ENCODE measurements at places on chromosomes 2 and 18.

- DNase-seq, result peak; percentile 15
These were observed 4.2 kb downstream of the STAMBP start for GRCh38 chr2:73832930-73833329.

DNA sequence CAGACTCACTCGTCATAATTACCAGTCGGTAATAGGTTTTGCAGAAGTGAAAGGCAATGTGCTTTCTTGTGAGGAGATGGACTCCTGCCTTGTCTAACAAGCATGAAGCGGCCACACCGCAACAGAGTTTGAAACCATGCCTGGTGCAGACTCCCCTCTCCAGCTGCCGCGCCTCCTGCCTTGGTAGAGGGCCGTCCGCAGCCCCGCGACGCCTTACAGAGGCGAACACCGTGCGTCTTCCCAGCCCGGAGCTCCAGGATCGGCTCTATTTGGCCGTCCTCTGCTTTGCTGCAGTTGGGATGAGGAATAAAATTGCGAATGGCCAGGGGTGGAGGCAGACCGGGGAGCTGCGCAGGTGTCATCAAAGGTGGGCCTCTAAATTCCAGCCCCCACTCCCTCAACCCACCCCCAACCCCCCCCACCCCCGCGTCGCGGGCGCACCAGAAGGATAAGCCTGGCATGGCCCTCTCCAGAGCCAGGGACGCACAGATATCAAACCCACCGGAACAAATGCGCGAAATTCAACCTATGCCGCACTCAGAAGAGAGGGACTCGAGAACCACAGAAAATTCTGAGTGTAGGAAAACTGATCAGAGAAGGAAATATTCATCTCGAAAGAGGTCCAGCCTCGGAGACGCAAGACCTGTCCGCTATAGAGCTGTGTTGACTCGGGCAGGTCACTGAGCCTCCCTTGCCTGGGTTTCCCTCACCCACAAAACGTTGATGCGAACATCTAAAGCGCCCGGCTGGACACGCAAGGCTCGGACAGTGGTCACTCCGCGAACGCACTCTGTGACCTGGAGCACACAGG, 1.1 kb downstream of the TRABD2A start:
- no peak for DNase-seq

GRCh38 chr18:3727274-3727673, 277.3 kb downstream of the TGIF1 start:
- no peak for DNase-seq

DNA sequence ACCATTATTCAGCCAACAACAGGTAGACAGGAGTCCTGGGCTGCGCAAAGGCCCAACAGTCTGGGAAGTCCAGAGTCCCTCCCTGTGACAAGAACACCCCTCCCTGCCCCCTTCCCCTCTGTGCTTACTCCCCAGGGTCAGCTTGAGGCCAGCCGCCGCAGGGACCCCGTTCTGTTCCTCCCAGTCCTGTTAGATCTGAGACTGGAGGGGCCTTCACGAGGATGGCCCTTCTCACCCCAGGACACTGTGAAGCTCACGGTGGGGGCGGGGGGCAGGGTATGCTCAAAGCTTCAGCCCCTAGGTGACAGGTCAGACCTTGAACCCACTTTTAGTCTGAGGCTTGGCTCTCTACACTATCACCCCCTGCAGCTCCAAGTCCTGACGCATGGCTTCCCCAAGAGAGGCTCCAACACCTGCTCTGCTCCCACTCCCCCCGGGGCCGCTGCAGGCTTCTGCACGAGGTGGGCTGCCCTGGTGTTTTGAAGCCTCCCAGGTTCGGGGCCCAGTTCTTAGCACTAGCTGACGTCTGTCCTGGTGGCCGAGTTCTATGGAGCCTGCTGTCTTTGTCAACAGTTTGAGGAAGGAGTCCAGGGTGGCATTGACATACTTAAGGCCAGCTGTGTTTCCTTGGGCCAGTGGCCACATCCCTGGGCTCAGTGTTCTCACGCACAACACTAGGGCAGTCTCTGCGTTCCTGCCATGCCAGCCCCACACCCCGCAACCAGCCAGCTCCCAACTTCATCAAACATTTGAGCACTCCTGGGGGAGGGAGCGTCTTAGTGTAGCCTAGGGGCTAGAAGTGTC, 37.2 kb upstream of the HPCAL1 start:
- no peak for DNase-seq

GRCh38 chr2:152520759-152521158, 185.8 kb downstream of the FMNL2 start:
- no peak for DNase-seq

- no peak for DNase-seq
These were observed 21.5 kb upstream of the TMEM87B start for GRCh38 chr2:112033600-112033999.

GRCh38 chr18:5475267-5475666, 68.5 kb downstream of the EPB41L3 start:
- no peak for DNase-seq

DNA sequence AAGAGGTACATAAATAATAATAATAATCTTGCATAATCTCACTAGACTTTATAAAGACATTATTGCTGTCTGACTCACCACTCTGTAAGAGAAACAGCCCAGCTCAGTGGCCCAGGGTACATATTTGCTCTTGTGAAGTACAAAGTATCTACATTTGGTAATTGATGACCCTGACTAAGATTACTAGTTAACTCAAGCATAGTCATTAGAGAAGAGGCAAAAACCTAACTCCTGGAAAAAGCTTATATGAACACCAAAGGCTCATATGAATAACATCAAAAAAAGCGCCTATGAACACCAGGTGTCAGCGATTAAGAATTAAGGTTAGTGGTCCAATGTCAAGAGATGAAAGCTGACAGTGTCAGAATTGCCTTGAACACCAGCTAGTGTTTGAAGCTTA, 38.4 kb downstream of the RAD51AP2 start:
- DNase-seq, result no peak

GRCh38 chr2:172740856-172741255, 5.2 kb downstream of the RAPGEF4 start:
- no peak for DNase-seq

- no peak for DNase-seq
These were observed 40.8 kb downstream of the TRIP12 start for GRCh38 chr2:229880892-229881586.

DNA sequence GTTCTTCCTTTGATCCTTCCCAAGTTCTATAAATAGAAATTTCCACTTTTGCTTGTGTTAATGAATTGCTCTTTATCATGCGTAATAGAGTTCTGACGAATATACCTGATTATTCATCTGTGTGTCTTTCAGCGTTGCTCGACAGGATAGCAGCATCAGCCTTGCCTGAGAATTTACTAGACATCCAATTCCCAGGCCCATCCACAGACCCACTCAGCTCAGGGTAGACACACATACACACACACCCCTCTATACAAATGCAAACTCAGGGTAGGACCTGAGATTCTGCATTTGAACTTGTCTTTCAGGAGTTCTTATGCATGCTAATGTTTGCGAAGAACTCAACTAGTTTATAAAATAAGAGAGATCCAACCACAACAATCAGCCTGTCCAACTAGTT, 343.4 kb upstream of the GYPC start:
- DNase-seq, result no peak

Measured in NCI-H446 treated with DMSO at 0.1 percent for 48 hours (cell line).